ENCODE measurements at places on chromosomes 4 and X.

DNA sequence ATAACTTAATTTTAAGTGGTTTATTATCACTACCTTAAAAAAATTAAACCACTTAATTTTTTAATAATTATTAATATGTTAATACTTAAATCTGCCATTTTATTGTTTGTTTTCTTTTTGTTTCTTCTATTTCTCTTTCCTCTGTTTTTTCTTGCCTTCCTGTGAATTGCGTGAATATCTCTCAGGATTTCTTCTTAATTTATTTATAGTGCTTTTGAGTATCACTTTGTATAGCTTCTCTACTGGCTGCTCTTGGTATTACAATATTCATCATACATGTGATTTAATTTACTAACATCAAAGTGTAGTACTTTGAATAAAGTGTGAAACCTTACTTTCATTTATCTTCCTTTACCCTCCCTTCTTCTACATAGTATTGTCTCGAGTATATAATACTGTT, 349.5 kb upstream of the CPXCR1 start:
- no peak for DNase-seq

DNA sequence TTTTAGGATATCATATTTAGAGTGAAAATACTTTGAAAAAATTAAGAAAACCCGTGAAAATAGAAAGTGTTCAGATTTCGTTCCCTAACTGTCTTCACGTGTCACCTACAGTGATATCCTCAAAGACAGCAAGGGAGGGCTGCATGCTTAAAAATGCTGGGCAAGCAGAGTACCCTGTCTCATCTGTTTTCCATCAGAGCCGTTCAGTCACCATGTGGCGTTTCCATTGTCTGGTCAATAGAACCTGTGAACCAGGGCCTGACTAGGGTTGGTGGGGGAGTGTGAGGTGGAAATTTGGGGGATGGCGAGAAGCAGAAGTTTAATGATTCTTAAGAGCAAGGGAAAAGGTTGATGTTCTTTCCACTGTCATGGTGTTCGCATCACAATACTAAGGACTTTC, 173.9 kb downstream of the BMPR1B start:
- DNase-seq, result no peak

GRCh38 chr4:52126966-52127365, 75.9 kb downstream of the SPATA18 start:
- DNase-seq, result no peak

DNA sequence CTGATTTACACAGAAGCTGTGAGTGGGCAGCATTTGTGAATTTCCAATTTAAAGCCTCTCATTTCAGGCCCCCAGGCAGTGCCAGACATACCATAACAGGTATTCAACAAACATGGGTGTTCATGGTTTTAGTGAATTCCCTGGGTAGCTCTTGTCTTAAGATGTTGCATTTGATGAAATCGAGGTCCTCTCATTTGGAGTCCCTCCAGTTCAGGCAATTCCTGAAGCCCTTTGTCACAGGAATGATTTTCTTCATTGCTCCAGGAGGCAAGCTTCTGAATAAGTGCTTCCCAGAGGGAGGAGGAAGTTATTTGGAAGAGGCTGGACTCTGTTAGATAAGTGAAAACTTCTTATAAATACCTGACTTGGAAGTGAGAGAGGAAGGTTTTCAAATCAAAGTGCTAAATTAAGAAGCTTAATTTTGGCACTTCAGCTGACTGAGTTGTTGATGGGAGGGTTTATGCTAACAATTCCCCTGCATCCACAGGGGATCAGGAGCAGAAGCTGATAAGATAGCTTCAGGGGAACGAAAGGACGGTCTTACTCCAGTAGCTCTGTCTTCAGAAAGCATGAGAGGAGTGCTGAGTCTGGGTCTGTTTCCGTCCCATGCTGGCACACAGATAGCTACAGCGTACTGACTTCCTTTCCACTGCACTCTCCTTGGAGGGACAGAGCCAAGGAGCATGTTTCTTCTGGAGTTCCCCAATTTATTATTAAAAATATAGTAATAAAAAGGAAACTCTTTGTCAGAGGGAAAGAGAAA, 543.1 kb downstream of the GBA3 start:
- DNase-seq, result no peak

DNA sequence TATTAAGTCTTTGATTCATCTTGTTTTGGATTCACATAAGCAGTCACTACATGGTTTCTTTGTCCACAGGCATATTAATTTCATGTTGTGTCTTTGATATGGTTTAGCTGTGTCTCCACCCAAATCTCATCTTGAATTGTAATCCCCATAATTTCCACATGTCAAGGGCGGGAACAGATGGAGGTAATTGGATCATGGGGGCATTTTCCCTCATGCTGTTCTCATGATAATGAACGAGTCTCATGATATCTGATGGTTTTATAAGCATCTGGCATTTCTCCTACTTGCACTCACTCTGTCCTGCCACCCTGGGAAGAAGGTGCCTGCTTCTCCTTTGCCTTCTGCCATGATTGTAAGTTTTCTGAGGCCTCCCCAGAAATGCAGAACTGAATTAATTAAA, 1811.2 kb upstream of the PCDH10 start:
- no peak for DNase-seq

DNA sequence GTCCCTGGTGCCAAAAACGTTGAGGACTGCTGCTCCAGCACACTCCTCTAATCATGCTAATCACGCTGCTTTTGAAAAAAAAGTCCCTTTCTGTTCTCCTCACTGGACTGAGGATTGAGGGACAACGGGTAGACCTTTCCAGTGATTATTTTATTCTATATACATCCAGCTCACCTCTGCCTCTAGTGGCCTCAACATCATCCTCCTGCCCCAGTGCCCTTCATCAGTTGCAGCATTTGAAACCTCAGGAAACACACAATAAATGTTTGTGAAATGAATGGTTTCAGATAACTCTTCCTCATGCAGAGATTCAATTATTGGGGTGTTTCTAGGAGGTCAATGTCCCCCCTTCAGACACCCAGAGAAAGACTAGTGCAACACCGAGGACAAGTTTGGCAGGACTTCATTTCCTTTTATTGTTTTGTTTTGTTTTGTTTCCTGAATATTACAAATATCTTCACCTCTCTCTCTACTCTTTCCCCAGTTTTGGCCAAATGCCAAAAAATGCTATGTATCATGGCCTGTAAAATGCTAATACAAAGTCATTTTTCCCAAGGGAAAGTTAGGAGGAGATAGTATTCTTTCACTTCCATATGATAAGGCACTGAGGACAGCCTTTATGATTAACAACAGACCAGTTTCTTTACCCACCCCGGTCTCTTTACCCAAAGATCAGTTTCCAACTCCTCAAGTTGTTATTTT, 460.1 kb upstream of the SLIT2 start:
- DNase-seq, result no peak

DNA sequence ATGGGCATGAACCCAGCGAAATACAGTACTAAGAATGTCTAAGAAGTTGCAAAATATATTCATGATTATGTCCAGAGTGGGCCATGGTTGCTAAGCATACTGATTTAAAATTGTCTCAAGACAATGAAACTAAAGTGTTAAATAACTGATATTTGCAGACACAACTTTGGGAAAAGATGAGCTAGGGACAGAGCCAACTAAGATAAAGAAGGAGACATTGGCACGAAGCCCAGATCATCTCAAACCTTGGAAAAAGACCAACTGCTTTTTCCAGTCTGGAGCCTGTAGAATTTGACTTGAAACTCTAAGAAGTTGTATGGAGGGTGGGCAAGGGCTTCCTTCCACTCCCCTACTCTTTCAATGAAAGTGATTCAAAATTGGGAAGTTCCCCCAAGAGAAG, 108.5 kb upstream of the GLRA2 start:
- no peak for DNase-seq

DNA sequence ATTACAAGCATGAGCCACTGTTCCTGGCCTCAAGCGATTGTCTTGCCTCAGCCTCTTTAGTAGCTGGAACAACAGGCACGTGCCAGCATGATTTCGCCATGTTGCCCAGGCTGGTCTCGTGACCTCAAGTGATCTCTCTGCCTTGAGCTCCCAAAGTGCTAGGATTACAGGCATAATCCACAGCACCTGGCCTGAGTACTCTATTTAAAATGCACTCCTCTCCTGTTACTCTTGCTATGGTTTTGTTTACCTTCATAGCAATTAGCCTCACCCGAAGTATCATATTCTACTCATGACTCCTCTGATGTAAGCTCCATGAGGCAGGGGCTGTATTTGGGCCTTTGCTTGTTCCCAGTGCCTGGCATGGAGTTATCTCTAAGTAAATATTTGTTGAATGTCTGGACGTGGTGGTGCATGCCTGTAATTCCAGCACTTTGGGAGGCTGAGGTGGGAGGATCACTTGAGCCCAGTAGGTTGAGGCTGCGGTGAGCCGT, 92.5 kb upstream of the SLC34A2 start:
- no peak for DNase-seq

Data from omental fat pad (tissue), 4 donors.